ENCODE measurements at places on chromosomes 1 and 21. TPM values are rescaled to one million over a fixed set of nuclear protein-coding genes. Genes with fewer than 3 reads are reported as not detected.

The FAM78B gene
- total RNA-seq, result 0.57 TPM

The TESK2 gene
- 3.7 TPM for total RNA-seq

The DIO1 gene
- 1.9 TPM for total RNA-seq

GRCh38 chr21:27812279-27812678 is 845.4 kb upstream of the ADAMTS5 start:
- H3K4me3 ChIP-seq, result no peak overlapping the region
- H3K27me3 ChIP-seq, result no peaks in the 10 kb centered on the region
- no peaks in the 10 kb centered on the region for H3K36me3 ChIP-seq
- H3K4me1 ChIP-seq, result peaks cover 5% of the 10 kb centered on the region
- no peak for DNase-seq

DNA sequence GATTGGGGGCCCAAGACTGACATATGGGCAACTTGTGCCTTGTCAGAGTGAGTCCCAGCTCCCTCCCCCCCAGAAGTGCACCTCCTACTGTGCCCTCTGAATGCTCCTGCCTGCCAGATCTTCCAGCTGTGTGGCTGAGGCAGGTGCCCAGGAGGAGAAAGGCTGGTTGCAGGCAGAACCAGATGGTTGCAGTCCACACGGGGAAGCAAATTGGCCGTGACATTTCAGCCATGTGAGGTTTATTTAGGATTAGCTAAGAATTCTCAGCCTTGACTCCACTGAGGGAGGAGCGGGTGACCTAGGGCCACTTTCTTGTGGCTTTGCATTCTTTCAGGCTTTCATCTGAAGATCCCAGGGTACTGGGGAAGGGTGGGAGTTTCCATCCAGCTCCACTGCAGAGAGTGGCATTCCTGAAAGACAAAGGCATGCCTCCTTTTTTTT is 33.8 kb downstream of the PEX14 start:
- H3K27ac ChIP-seq, result no peak overlapping the region
- peaks cover 20% of the 10 kb centered on the region for H3K4me1 ChIP-seq
- no peaks in the 10 kb centered on the region for H3K27me3 ChIP-seq
- H3K36me3 ChIP-seq, result no peaks in the 10 kb centered on the region
- DNase-seq, result no peak

- H3K36me3 ChIP-seq, result no peaks in the 10 kb centered on the region
- H3K4me1 ChIP-seq, result peaks cover 7% of the 10 kb centered on the region
- no peak for DNase-seq
- no peak overlapping the region for H3K27ac ChIP-seq
- no peaks in the 10 kb centered on the region for H3K27me3 ChIP-seq
Measured at GRCh38 chr1:70819785-70820184, 227.8 kb downstream of the PTGER3 start.

GRCh38 chr21:46062471-46063211 is 35.3 kb upstream of the COL6A2 start:
- H3K4me3 ChIP-seq, result no peak overlapping the region
- H3K4me1 ChIP-seq, result peaks cover 14% of the 10 kb centered on the region
- no peaks in the 10 kb centered on the region for H3K27me3 ChIP-seq
- no peak overlapping the region for H3K27ac ChIP-seq

DNA sequence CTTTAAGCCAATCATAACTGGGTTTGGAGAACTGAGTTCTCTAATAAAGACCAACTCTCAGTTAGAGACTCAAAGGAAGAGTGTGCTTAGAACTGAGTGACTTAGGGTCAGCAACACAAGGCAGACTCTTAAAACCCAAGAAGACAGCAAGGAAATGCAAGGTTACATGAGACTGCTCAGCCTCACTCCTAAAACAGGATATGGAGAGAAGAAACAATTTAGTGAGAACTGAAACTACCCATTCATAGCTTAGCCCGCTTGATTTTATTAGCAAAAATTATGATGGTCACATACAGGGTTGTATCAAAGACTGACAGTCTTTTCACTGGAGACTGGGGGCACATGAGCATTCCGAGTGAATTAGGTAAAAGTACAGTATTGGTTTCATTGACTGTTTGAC is 78.9 kb upstream of the DMRTA2 start:
- no peak overlapping the region for H3K27ac ChIP-seq
- H3K27me3 ChIP-seq, result no peaks in the 10 kb centered on the region
- H3K4me3 ChIP-seq, result no peak overlapping the region
- H3K36me3 ChIP-seq, result no peaks in the 10 kb centered on the region
- no peaks in the 10 kb centered on the region for H3K4me1 ChIP-seq
